ENCODE measurements at places on chromosomes 2 and 18.

DNA sequence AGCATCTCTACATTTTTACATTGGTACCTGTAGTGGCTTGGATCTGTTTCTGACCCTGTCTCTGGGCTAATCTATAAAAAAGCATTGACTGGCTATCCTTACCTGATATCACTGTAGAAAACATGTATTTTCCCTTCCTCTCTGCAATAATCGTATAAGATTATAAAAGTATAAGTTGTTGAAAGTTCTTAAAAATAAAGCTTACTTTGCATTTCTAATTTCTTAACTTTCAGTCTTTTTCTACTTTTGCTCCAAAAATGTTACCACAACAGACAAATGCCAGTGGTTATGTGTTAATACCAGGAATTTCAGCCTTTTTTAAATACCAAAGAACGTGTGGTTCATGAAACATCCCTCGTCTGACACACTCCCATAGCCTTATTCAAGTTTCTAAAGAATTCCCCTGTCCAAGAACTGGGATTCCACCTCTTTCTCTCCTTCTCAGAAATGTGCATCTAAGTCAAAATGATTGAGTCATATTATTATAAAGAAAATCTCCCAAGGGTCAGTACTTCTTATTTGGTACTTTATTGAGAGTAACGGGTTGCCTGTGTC, 28.5 kb upstream of the ACKR3 start:
- DNase-seq: no peak

- DNase-seq: no peak
Measured at GRCh38 chr2:42998721-42999120, 206.3 kb upstream of the HAAO start.

DNA sequence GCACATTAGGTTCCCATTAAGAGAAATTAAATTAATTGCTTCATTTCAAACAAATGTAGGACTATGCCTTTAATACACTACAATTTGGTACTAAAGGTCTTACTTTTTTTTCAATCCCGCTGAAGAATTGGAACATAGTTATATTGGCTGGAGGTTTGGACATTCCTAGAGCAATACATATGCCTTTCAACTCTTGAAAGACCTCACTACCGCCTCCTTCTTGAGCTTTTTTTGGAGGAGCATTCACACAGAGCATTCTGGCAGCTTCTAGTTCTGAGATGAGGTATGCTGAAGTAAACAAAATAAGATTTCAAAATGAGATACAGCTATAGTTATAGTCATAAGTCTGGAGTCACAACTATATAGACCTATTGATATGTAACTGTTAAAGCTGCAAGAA, 10.9 kb downstream of the FAM98A start:
- DNase-seq: no peak

- DNase-seq: no peak
Measured at GRCh38 chr18:8253944-8254343, 355.3 kb upstream of the RAB12 start.

GRCh38 chr18:76619261-76619620, 124.2 kb upstream of the ZNF516 start:
- DNase-seq: no peak

GRCh38 chr18:8966821-8967220, 135.7 kb upstream of the NDUFV2 start:
- no peak for DNase-seq

GRCh38 chr2:239019183-239019581, 171.3 kb downstream of the TWIST2 start:
- no peak for DNase-seq

- DNase-seq: peak; percentile 73
Measured at GRCh38 chr2:174051741-174052583, 86.8 kb upstream of the SP3 start.

GRCh38 chr18:28208268-28208667, 31.3 kb upstream of the CDH2 start:
- no peak for DNase-seq

- DNase-seq: peak; percentile 37
Measured at GRCh38 chr2:231297108-231297908, 98.2 kb upstream of the B3GNT7 start.

DNA sequence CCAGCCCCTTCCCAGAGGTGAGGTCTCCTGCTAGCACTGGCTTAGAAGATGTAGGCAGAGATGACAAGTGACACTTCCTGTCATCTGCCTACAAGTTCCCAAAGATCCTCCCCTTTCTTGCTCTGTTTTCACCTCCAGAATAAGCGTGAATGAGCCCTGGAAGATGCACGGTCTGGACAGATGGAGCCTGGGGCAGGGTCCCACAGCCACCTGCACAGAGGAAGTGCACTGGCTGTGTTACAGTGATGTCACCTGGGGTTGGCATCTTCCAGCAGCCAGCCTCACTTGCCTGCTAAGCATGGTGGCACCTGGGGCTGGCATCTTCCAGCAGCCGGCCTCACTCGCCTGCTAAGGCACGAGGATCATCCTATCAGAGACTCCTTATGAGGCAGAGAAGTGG, 32.3 kb downstream of the TMEM18 start:
- DNase-seq: no peak

- no peak for DNase-seq
Measured at GRCh38 chr2:217054791-217055190, 194.9 kb upstream of the TNP1 start.

GRCh38 chr2:161725297-161725696, 101.1 kb downstream of the SLC4A10 start:
- no peak for DNase-seq

DNA sequence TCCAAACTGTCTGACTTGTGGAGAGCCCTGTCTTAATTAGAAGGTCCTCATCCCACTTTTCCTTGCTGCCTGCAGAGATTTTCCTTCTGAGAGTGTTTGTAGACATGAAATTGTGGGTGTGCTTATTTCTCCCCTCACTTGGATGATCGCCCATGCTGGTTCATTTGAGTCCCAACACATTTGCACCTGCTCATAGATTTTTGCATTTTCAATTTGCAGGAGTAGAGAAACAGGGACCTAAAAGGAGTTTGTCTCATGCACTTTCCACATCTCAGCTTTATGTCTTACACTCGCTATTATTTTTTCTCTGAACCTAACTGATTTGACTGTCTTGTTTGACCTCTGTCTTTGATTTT, 33.2 kb upstream of the FHL2 start:
- no peak for DNase-seq

DNA sequence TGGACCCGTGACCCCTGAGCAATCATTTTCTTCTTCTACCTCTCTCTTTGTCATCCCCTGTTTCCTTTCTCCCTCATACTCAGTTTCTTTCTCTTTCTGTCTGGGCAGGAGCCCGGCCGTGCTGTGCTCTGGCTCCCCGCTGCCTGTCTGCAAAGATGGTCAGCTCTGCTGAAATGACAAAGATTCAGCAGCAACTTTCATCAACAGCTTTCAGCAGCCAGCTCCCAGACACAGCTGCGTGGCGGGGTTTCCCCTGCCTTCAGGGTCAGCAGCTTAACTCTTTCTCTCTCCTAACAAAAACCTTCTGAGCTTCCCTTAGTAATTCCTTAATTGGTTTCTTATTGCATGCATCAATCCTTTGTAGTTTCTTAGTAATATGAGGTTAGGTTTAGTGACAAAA, 1234.4 kb downstream of the CNTNAP5 start:
- no peak for DNase-seq

GRCh38 chr2:55045780-55046179, 4.5 kb downstream of the RTN4 start:
- DNase-seq: no peak

GRCh38 chr2:215644233-215644897, 208.5 kb upstream of the FN1 start:
- no peak for DNase-seq

GRCh38 chr18:12838178-12838634, 45.8 kb downstream of the PTPN2 start:
- peak; percentile 64 for DNase-seq

DNA sequence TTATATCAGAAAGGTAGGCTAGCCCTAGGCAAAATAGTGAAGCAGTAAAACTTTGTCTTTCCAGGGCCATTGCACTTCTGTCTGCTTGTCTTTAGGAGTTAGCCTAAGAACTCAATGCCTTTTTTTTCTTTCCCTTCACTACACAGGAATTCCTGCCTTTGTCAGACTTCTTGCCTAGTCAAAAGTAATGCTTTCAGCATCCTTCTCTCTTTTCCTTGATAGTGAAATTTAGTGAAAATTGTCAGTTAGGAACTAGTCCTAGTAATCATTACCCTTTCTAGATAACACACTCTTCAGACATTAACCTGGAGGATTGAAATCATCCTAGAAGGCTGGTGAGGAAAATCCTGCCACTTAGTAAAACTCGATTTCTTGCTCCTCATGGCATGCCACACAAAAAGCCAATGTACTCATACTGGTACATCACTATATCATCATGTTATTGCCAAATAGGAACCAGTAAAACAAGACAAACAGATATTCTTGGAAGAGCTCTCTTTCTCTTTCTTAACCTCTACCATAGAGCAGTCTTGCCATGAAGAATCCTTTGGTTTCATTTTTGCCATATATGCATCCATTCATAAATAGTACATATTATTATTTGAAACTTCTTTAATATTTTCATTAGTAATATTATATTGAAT, 320.5 kb downstream of the CTNNA2 start:
- no peak for DNase-seq

- DNase-seq: no peak
Measured at GRCh38 chr2:224769489-224769888, 53.3 kb upstream of the CCDC195 start.

- DNase-seq: no peak
Measured at GRCh38 chr18:7609617-7610016, 42.5 kb downstream of the PTPRM start.

- no peak for DNase-seq
Measured at GRCh38 chr2:211237586-211238275, 681.3 kb downstream of the CPS1 start.

DNA sequence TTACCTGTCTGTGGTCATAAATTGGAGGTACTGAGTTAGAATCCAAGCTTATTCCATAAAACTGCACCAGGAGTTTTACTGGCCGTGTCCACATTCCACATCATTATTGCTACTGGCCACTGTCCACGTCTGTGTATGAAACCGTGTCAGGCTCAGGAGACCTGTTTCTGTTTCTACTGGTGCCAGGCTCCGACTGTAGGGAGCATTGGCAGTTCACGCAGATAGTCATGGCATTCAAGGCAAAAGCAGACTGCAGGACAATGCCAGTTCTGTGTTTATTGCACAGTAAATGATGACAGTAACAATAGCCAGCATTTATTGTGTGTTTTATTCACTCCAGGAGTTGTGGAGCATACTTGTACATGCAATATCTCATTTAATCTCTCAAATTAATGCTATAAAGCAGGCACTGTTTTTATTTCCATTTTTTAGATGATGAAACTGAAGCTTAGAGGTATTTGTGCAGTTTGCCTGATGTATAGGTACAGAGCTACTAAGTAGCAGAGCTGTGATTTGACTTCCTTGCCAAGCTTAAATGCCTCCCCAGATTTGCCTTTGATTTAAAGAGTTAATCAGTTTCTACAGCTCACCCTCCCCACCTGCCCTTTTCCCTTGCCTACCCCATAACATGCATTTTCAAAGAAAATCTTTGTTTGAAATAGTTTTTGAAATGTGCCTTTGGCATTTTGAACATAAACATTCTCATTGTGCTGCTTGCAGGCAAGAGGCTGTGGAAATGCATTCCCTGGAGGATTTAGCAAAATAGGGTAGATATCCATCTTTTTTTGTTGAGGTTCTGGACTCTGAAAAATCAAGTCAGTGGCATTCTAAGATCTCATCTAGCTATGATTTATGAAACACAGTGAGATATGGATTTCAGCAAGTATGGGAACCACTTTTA, 55.5 kb downstream of the MAP4K4 start:
- no peak for DNase-seq

DNA sequence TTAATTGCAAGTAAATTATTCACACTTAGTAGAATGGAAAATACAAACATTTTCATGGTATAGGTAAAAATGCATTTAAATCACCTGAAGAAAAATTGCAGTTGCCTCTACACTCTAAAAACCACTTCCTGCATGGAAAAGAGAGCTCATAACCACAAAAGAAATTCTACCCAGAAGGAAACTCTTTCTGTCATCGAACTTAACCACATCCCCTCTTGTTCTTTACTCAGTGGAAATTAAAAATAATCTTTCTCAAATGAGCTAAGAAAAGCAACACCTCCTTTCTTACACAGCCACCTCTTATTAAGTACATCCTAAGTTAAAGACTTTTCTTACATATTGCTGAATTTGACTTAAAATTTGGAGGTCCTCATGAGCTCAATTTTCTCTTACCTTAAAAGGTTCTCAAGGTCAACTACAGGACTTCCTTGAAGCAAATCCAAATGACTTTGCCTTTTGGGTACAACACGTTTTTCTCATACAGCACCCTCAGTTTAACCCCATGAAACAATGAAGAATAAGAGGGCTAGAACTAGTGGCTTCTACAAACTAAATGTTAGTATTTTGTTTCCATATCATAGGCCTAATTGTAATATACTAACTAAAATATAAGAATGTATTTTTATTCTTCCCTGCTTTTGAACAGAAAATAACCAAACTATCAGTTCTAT, 109.1 kb upstream of the CRIM1 start:
- DNase-seq: no peak

- DNase-seq: no peak
Measured at GRCh38 chr2:142104134-142104758, 26.6 kb downstream of the LRP1B start.

DNA sequence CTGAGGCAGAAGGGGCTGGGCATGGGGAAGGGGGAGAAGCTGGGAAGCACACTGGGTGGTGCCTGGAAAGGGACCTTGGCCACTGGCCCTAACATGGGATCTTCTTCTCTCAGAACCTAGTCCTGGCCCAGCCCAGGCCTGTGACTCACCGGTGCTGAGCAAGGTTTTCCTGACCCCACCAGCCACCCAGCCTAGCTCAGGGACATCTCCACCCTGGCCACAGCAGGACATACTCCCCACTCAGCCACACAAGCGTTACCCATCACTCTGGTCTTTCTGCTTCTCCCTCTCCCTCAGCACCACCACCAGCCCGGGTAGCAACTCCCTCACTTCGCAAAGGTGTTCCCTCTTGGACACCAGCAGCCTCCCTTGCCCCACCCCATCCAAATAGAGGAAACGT, 22.8 kb downstream of the TNS1 start:
- no peak for DNase-seq

- no peak for DNase-seq
Measured at GRCh38 chr18:23038712-23039111, 96.6 kb upstream of the CABLES1 start.

- peak; percentile 95 for DNase-seq
Measured at GRCh38 chr2:205496772-205497171, 185.5 kb upstream of the NRP2 start.

- DNase-seq: no peak
Measured at GRCh38 chr2:98561902-98562695, 46.2 kb downstream of the COA5 start.

- no peak for DNase-seq
Measured at GRCh38 chr2:9166579-9167377, 39.8 kb upstream of the ASAP2 start.

DNA sequence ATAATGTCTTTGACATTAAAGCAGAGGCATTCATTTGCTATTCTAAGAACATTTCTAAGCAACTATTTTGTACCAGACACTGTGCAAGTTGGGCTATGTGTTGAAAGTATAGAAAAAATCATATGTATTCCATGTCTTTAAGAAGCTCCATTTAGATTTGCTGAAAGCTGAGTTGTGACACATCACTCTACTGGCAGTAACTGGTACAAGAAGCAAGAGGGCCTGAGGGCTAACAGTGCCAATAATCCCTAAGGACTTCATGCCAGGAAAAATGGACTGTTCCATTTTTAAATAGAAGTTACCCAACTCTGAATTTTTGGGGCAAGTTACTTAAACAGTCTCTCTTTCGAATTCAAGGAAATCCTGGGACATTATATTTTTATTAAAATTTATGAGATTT, 178.7 kb downstream of the SRBD1 start:
- no peak for DNase-seq
